Smooth muscle cell of the pulmonary artery (primary cell): ENCODE measurements at places on chromosomes 12 and 14. TPM values are rescaled to one million over a fixed set of nuclear protein-coding genes. Genes with fewer than 3 reads are reported as not detected.

SLC4A8 gene
- total RNA-seq: 1.6 and 5.4 TPM in 2 replicates

KRT72 gene
- not detected in 2 replicates for total RNA-seq

USP44 gene
- 0.69 and 1.8 TPM in 2 replicates for total RNA-seq

KRT6A gene
- 2.7 and 11.9 TPM in 2 replicates for total RNA-seq

KLRB1 gene
- not detected in 2 replicates for total RNA-seq
